ENCODE measurements at places on chromosomes 3 and 15.

- no peak for DNase-seq
Measured at GRCh38 chr3:73415118-73415517, 209.6 kb downstream of the PDZRN3 start.

GRCh38 chr3:72451841-72452240 is 396.4 kb downstream of the SHQ1 start:
- no peak for DNase-seq

GRCh38 chr3:30042274-30042859 is 564.0 kb upstream of the TGFBR2 start:
- DNase-seq, result peak; percentile 45

- DNase-seq, result no peak
Measured at GRCh38 chr3:35664460-35664919, 25.2 kb downstream of the ARPP21 start.

- DNase-seq, result no peak
Measured at GRCh38 chr3:146195030-146195429, 34.0 kb upstream of the PLOD2 start.

DNA sequence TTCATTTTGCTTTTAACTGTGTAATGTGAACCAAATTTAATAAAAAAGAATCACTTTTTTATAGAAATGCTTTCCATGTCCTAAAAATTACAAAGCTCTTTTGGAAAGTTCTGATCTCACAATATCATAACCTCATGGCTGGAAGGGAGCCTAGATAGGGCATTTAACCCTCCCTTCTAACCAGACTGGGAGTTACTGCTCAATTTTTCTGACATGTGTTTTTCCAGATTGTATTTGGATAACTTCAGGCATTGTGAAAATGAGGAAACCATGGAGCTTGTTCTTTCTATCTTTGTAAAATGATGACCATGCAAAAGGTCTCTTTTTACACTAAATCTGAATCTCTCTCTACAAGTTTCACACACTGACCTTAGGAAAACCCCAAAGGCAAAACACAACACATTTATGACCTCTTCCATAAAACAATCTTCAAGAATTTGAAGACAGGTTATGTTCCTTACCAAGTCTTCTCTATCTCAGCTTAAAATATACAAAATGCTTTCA is 508.8 kb downstream of the DIPK2A start:
- no peak for DNase-seq

GRCh38 chr15:69000091-69000490 is 14.4 kb upstream of the NOX5 start:
- DNase-seq, result no peak

DNA sequence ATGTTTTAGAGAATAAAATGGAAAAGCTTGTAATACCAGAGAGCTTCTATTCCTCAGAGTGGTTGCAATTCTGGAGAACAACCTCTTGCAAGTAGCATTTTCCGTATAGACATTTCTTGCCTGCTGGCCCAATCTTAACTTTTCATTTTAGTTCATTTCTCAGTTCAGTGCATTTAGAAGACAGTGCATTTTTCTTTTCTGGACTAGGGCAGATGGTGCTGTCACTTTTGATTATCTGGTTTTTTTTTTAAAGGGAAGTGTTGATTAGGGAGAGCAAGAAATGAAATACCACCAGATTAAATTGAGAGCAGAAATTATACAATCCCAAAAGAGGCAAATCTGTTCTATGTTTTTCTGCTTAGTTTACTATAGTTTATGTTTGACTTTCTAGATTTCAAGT is 172.7 kb downstream of the GHSR start:
- no peak for DNase-seq

DNA sequence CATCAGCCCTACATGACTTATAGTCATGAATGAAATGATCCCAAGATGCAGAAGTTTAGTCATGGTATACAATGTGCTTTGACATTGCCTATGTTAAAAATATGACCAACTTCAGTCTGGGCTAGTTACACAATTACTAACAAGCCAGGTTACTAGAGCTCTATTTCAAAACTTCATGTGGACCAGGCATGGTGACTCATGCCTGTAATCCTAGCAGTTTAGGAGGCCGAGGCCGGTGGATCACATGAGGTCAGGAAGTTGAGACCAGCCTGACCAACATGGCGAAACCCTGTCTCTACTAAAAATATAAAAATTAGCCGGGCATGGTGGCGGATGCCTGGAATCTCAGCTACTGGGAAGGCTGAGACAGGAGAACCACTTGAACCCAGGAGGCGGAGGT is 613.0 kb downstream of the CADM2 start:
- no peak for DNase-seq

DNA sequence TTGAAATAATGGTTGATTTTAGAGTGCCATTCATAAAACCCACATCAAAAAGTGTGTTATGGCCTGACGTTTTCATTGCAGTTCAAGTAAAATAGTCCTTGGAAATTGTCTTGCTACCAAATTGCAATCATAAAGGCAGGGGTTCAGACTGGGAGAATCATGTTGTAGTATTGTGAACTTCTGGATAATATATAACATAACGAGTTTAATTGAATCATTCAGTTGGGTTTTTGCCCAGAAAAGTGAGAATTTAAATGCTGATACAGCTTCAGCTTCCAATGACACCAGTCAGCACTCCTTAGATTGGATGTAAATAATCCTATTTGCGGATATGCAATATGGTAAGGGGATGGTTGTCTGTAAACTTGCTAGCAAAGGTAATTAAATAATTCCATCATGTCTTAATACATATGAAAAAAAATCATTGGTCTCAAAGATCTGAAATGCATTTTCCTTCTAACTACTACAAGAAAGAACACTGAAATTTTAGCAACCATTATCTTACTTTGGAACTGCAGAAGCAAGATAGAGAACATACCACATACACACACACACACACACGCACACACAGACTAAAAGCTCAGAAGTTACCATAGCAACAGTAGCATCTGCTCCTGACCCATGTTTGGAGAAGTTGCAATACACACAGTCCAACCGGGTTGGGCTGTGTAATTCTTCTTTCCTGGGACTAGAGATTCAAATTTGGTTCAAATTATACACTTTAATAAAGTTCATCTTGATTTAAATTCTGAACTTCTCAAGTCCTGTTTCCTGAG is 686.2 kb upstream of the NR2F2 start:
- no peak for DNase-seq

DNA sequence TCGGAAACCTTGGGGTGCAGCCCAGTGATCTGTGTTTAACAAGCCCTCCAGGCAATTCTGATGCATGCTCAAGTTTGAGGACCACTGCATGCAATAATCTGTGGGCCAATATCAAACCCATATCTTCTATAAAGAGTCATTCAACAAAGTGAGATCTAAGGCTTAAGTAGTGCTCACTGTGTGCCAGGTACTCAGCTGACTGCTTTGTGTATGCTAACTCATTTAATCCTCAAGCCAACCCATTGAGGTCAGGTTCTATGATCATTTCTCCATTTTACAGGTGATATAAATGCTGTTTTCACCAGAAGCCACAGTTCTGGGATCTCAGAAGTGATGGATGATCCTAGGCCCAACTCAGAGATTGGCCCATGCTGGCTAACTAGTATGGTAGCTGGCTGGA is 101.7 kb downstream of the SMAD6 start:
- no peak for DNase-seq

DNA sequence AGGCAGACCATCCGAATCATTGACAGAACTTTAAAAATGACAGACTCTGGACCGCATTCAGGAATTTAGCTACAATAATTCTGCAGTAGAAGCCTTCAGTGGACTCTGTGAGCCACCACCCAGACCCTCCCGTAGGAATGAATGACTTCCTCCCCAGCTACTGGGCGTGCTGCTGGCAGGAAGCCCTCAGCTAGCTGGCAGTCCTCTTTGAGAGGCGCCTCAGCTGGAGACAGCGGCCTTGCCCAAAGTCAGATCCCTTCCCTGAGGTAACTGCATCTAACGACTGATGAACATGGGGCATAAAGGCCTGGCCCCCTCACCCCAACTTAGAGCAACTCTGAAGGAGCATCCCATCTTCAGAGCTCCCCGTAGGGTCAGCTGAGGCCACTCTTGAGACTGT is 25.8 kb downstream of the CRABP1 start:
- no peak for DNase-seq

GRCh38 chr15:66679657-66680108 is 22.4 kb upstream of the SMAD6 start:
- DNase-seq, result no peak

DNA sequence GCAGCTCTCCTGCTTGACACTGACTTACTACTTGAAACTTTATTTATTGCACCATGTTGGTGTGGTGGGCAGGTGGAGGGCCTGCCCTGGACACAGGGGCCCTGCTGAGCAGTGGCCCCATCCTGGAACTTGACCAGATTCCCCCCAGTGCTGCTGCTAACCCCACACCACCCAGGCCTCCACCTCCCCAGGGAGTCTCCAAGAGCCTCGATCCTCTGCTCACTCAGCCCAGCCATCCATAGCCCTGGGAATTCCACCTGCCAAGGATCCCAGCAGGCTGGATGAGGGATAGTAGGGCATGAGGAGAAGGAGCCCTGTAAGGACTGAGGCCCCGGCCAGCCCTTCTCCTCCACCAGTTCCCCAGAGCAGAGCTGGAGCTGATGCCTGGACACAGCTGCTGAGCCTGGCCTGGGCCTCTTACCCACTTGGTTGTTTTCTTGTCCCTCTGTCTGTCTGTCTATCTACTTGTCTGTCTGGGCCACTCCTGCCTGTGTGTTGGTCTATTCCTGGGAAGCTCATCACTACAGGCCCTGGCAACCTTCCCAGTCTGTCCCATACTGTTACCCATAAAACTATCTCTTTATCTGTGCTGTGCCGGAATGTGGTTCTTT is 2.8 kb downstream of the CHAC1 start:
- no peak for DNase-seq

DNA sequence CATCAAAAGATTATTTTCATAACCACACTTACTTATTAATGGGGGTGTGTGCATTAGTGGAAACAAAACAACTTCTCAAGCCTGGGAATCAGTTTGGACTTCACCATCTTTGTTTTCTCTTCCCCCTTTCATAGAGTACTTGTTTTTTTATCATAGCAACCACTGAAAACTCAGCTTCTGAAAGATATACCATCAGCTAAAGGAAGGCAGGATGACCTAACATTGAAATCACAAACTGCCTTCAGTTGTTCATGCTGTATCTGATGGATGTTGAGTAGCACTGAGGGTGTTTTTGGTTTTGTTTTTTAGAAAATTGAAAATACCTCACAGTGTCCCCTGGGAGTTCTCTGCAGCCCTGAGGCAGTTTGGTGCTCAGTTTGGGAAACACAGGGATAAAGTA is 46.5 kb downstream of the NEK10 start:
- no peak for DNase-seq

- DNase-seq, result no peak
Measured at GRCh38 chr15:32887090-32887489, 169.3 kb downstream of the GREM1 start.

DNA sequence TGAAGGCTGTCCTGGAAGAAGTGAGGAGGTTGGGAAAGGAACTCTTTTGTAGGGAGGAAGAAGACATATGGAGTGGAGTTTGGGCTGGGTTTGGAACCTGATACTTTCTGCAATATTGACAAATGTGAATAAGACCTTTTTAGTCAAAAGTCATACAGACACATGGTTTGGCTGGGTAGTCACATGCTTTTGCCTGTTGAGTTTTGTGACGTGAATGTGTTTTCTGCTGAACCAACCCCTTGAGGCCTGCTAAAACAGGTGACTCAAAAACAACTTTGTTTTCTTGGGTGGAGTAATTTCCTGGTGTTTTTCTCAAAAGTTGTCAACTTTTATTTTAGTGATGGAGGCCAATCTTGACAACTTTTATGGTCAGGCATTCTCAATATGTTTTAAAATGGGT is 39.4 kb upstream of the CCR4 start:
- DNase-seq, result no peak

GRCh38 chr3:103047640-103048039 is 612.8 kb downstream of the ZPLD1 start:
- no peak for DNase-seq

DNA sequence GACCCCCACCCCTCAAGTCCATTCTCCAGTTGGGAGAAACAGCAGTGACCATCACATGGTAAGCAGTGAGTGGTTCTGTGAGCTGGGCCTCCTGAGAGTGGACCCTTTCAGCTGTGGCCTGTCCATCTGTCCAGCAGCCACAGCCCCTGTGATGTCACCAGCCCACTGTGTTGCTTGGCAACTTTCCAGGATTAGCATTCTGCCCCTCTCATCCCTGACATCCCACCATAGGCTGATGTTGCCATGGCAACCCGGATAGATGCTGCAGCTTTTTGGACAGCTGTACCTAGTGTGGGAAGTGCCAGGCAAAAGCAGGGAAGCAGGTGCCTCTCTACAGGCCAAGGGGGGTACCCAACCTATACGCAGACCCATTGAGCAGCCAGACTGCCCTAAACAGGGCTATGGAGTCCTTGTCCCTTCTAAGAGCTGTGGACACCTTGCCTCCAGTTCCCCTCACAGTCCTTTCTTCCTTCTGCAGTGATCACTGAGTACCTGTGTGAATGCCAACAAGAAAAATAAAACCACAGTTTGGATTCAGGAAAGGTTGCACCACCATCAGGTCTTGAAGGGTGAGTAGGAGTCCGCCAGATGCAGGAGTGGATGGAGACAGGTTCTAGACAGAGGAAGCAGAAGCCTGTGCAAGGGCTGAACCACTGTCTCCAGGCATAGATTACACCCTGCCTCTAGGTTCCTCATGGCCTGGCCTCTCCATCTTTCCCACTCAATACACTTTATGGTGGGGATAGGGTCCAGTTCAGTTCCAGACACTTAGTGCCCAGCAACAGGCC is at the start of gene DNAH1:
TSS of gene DNAH1 (plus strand) at position 343 of the 788 bp plus-strand sequence. CDS start 6,124 bp downstream, outside the sequence.
- DNase-seq, result no peak

DNA sequence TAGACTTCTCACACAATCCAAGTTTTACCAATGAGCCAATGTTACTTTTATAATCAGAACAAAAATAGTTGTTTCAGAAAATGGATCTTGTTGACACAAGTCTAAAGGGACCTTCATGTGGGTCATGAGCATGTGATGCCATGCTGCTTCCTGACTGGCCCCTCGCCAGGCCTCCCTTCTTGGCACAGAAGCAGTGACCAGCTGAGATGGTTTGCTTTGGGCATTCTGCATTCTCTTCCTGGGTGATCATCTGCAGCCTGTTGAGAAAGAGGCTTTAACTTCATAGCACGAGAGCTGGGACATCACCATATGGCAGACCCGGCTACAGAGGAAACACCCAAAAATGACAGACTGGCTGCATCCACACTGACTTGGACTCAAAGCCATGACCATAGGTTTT is 45.7 kb downstream of the TGM4 start:
- no peak for DNase-seq

Data from amniotic stem cell (primary cell).